ENCODE measurements at places on chromosomes 4 and X. TPM values are rescaled to one million over a fixed set of nuclear protein-coding genes. Genes with fewer than 3 reads are reported as not detected.

Gene CT45A2
- total RNA-seq: not detected

Gene AFP
- total RNA-seq: not detected

- DNase-seq: no peak
- H3K4me1 ChIP-seq: no peaks in the 10 kb centered on the region
- H3K36me3 ChIP-seq: no peaks in the 10 kb centered on the region
- no peak overlapping the region for H3K27ac ChIP-seq
- H3K27me3 ChIP-seq: peaks cover 4% of the 10 kb centered on the region
- no peak overlapping the region for H3K4me3 ChIP-seq
These were observed 29.8 kb upstream of the PTCHD1 start for GRCh38 chrX:23304881-23305280.

DNA sequence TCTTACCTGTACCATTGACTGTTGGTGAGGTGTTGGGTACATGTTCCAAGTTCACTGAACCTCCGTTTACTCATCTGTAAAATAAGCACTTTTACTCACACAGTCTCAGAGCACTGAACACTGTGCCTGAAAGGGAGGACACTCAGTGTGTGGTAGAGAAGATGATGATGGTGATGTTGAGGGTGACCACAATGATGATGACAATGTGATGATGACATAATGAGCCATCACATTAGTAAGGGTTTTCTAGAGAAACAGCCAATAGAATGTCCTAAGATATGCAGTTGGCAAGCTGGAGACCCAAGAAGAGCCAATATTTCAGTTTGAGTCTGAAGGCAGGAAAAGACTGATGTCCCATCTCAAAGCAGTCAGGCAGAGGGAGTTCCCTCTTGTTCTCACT lies 315.4 kb upstream of the IGFBP7 start:
- no peaks in the 10 kb centered on the region for H3K4me1 ChIP-seq
- no peak for DNase-seq
- H3K4me3 ChIP-seq: no peak overlapping the region
- no peak overlapping the region for H3K27ac ChIP-seq
- no peaks in the 10 kb centered on the region for H3K27me3 ChIP-seq
- no peaks in the 10 kb centered on the region for H3K36me3 ChIP-seq

DNA sequence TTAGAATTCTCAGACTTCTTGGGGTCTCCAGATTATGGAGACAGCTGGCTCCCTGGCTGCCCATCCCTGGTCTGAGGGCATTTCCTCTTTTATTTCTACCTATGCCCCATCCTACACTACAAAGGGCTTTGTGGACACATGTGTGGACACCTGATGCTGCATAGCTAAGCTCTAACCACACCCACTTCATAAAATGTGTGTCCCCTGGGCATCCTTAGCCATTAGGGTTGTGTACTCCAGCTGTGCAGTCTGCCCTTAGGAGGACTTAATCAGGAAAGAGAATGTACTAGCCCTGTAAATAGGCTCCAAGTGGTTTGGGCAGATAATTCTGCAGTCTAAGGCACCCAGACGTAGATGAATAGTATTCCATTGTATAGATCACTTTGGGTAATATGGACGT lies 47.0 kb downstream of the COQ2 start:
- H3K27ac ChIP-seq: no peak overlapping the region
- no peak overlapping the region for H3K4me3 ChIP-seq
- DNase-seq: no peak
- H3K27me3 ChIP-seq: peaks cover 30% of the 10 kb centered on the region
- H3K4me1 ChIP-seq: peaks cover 70% of the 10 kb centered on the region
- peaks cover 26% of the 10 kb centered on the region for H3K36me3 ChIP-seq

Gene HPGDS
- not detected for total RNA-seq

GRCh38 chrX:151570561-151570960 lies 7.1 kb downstream of the PASD1 start:
- no peak overlapping the region for H3K27ac ChIP-seq
- DNase-seq: no peak
- no peaks in the 10 kb centered on the region for H3K27me3 ChIP-seq
- H3K4me1 ChIP-seq: no peaks in the 10 kb centered on the region

DNA sequence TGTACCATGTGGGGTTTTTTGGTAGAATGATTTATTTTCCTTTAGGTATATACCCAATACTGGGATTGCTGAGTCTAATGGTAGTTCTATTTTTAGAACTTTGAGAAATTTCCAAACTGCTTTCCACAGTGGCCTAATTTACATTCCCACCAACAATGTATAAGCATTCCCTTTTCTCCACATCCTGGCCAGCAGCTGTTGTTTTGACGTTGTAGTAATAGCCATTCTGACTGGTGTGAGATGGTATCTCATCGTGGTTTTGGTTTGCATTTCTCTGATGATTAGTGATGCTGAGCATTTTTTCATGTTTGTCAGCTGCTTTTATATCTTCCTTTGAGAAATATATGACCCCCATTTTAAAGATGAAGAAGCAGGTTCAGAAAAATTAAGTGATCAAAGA lies 153.7 kb downstream of the CBR4 start:
- H3K4me3 ChIP-seq: no peak overlapping the region
- H3K27me3 ChIP-seq: no peaks in the 10 kb centered on the region
- no peak for DNase-seq
- no peak overlapping the region for H3K27ac ChIP-seq

GRCh38 chrX:75784680-75785491 lies at the start of gene MAGEE2:
Gene MAGEE2 (minus strand): TSS chrX:75785254. CDS start chrX:75785051, 203 bp downstream.
- no peak for DNase-seq
- H3K27me3 ChIP-seq: peaks cover 2% of the 10 kb centered on the region
- H3K36me3 ChIP-seq: no peaks in the 10 kb centered on the region
- peak within 1 kb of the TSS; percentile 58 for H3K4me3 ChIP-seq
- no peak within 1 kb of the TSS for H3K27ac ChIP-seq

GRCh38 chrX:150542846-150543229 lies 25.6 kb upstream of the MTM1 start:
- no peaks in the 10 kb centered on the region for H3K27me3 ChIP-seq
- H3K4me1 ChIP-seq: peaks cover 20% of the 10 kb centered on the region
- no peak overlapping the region for H3K4me3 ChIP-seq
- no peak for DNase-seq
- peaks cover 1% of the 10 kb centered on the region for H3K36me3 ChIP-seq
- H3K27ac ChIP-seq: no peak overlapping the region

DNA sequence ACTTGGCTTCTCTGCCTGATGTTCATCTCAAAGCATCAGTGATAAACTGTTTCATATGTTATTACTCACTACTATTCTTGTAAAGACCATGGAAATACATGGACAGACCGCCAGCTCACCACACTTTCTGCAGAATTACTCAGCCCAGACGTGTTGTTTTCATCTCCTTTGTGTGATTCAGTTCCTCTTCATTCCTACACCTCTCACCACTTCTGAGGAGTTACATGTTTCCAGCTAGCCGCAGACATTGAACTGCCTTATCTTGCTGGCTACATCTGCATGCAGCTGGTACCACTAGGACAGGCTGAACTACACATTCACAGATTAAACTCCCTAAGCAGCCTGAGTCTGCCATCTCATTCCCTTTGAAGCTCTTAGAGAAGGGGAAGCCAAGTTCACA lies 443.2 kb upstream of the FGF16 start:
- peak overlapping the region; percentile 63 for H3K27ac ChIP-seq
- H3K27me3 ChIP-seq: peaks cover 2% of the 10 kb centered on the region

- H3K27me3 ChIP-seq: no peaks in the 10 kb centered on the region
- peaks cover 3% of the 10 kb centered on the region for H3K36me3 ChIP-seq
These were observed 33.8 kb downstream of the PNMA5 start for GRCh38 chrX:152960115-152960514.

- DNase-seq: no peak
- no peaks in the 10 kb centered on the region for H3K4me1 ChIP-seq
These were observed 115.8 kb upstream of the BMPR1B start for GRCh38 chr4:94641702-94642560.

Gene TIGD2
- 2.3 TPM for total RNA-seq

DNA sequence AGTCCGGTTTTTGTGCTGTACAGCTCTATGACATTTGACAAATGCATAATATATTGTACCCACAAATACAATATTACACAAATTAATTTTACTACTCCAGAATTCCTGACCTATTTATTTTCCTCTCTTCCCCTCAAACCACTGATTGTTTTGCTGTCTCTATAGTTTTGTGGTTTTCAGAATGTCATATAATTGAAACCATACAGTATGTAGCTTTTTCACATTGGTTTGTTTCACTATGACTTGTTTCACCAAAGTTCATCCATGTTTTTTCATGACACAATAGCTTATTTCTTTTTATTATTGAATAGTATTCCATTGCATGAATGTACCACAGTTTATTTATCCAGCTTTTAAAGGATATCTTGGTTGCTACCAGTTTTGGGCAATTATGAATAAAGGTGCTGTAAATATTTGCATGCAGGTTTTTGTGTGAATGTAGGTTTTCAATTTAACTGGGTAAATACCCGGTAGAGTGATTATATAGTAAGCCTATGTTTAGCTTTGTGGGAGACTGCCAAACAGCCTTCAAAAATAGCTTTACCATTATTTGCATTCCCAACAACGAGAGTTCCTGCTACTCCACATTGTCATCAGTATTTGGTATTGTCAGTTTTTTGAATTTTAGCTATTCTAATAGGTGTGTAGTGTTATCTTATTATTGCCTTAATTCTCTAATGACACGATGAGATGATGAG lies 25.9 kb downstream of the RNF175 start:
- DNase-seq: no peak
- no peak overlapping the region for H3K27ac ChIP-seq
- H3K4me1 ChIP-seq: peaks cover 19% of the 10 kb centered on the region
- H3K4me3 ChIP-seq: no peak overlapping the region
- H3K27me3 ChIP-seq: peaks cover 25% of the 10 kb centered on the region

- H3K27me3 ChIP-seq: peaks cover 13% of the 10 kb centered on the region
- H3K4me1 ChIP-seq: no peaks in the 10 kb centered on the region
- no peaks in the 10 kb centered on the region for H3K36me3 ChIP-seq
- DNase-seq: no peak
These were observed 127.4 kb downstream of the SLC39A8 start for GRCh38 chr4:102217775-102218355.

DNA sequence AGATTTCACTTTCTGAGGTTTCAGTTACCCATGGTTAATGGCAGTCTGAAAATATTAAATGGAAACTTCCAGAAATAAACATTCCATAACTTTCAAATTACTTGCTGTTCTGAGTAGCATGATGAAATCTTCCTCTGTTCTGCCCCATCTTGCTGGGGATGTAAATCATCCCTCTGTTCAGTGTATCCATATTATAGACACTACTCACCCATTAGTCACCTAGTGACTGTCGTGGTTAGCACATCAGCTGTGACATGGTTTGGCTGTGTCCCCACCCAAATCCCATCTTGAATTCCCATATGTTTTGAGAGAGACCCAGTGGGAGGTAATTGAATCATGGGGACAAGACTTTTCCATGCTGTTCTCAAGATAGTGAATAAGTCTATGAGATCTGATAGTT lies 125.5 kb upstream of the GIMD1 start:
- no peak overlapping the region for H3K27ac ChIP-seq
- H3K4me3 ChIP-seq: no peak overlapping the region
- DNase-seq: no peak
- H3K36me3 ChIP-seq: no peaks in the 10 kb centered on the region

Gene SLC39A8
- total RNA-seq: 85.2 TPM

DNA sequence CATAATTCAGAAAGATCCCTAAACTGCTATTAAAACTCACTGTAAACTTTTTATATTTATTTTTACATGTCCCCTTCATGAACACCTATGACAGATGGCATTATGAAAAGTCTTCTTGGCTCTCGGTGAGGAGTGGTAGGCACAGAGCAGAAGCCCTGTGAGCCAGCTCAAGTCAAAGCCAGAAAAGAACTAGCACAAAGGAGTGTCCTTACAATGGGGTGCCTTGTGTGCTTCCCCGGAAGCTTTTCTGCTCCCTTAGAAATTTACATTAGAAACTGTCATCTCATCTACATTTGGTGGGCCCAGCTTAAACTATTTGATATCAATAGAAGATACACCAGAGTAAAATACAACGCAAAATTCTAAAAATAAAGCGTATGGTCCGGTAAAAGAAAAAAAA lies 135.7 kb upstream of the MAP3K15 start:
- no peak overlapping the region for H3K4me3 ChIP-seq
- no peaks in the 10 kb centered on the region for H3K27me3 ChIP-seq
- no peak overlapping the region for H3K27ac ChIP-seq

DNA sequence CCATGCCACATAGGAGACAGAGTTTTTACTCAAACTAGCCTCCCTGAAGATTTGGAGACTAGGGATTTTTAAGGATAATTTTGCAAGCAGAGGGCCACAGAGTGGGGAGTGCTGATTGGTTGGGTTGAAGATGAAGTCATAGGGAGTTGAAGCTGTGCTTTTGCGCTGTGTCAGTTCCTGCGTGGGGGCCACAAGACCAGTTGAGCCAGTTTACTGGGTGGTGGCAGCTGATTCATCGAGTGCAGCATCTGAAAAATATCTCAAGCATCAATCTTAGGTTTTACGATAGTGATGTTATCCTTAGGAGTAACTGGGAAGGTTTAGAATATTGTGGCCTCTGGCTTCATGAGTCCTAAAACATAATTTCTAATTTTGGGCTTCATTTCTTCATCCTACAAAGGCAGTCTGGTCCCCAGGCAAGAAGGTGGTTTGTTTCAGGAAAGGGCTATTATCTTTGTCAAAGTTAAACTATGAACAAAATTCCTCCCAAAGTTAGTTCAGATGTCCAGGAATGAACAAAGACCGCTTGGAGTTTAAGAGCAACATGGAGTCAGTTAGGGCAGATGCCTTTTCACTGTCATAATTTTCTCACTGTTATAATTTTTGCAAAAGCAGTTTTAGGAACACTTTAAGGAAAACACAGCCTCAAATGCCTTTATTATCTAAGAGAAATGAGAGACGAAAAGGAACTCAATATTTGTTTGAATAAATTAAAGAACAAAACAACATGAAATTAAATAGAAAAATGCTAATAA lies 960.8 kb upstream of the PRKX start:
- no peaks in the 10 kb centered on the region for H3K4me1 ChIP-seq
- DNase-seq: no peak
- no peaks in the 10 kb centered on the region for H3K36me3 ChIP-seq
- H3K27me3 ChIP-seq: no peaks in the 10 kb centered on the region
- H3K4me3 ChIP-seq: no peak overlapping the region

DNA sequence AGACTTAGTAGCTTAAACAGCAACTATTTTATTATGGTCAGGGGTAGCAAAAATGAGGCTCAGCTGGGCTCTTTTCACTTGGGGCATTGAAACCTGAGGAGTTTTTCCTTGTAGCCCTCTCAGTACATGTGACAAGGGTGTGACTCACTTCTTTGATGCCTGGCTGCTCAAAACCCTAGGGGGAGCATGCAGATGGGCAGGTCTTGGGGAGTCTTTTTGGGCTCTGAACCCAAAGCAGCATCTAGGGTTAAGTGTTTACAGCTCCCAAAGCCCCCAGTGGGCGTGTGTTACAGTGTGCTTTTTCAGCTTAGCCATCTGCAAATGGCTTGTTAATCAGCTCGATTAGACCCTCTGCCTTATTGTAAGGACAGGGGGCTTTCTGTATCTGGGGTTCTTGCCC lies 1752.7 kb downstream of the PCDH7 start:
- H3K27me3 ChIP-seq: no peaks in the 10 kb centered on the region
- no peaks in the 10 kb centered on the region for H3K4me1 ChIP-seq
- H3K27ac ChIP-seq: no peak overlapping the region
- no peak overlapping the region for H3K4me3 ChIP-seq
